ENCODE measurements at places on chromosomes 16 and 17. TPM values are rescaled to one million over a fixed set of nuclear protein-coding genes. Genes with fewer than 3 reads are reported as not detected.
A peak's percentile ranks its signal among the peaks of the same experiment; 100 is the strongest.

GRCh38 chr17:17552351-17553216 is 38.9 kb downstream of the PEMT start:
- H3K36me3 ChIP-seq = no peaks in the 10 kb centered on the region
- no peak overlapping the region for H3K4me3 ChIP-seq
- no peak for DNase-seq
- no peaks in the 10 kb centered on the region for H3K27me3 ChIP-seq
- no peaks in the 10 kb centered on the region for H3K4me1 ChIP-seq

DNA sequence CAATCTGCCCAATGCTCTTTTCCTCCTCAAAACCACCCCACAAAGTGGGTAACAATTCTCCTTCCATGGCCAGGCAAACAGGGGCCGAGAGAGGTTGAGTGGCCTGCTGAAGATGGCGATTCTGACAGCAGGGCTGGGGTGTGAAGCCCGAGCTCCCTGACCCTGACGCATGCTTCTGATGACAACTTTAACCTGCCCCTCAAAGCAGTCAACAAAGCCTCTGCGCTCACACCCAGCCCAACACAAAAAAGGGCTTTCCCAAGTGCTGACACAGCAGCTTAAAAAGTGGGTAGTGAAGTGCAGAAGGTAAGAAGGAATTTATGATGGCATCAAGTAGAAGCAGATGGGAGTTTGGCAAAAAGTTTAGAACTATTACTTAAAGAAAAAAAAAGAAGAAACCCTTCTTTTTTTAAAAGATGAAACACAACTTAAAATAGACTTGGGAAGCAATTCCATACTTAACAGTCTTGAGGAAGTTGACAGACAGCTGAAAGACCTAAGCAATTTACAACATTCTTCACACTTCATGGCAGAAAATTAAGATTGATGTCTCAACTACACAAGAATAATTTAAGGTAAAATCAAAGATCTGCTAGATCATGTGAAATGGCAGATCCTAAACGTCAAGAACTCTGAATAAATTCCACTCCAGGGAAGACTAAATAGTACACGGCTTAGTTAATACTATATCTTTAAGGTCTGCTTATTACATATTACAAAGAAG is 133.9 kb downstream of the PARN start:
- H3K4me3 ChIP-seq = no peak overlapping the region
- H3K4me1 ChIP-seq = peaks cover 32% of the 10 kb centered on the region
- no peaks in the 10 kb centered on the region for H3K36me3 ChIP-seq
- no peaks in the 10 kb centered on the region for H3K27me3 ChIP-seq
- DNase-seq = no peak

DNA sequence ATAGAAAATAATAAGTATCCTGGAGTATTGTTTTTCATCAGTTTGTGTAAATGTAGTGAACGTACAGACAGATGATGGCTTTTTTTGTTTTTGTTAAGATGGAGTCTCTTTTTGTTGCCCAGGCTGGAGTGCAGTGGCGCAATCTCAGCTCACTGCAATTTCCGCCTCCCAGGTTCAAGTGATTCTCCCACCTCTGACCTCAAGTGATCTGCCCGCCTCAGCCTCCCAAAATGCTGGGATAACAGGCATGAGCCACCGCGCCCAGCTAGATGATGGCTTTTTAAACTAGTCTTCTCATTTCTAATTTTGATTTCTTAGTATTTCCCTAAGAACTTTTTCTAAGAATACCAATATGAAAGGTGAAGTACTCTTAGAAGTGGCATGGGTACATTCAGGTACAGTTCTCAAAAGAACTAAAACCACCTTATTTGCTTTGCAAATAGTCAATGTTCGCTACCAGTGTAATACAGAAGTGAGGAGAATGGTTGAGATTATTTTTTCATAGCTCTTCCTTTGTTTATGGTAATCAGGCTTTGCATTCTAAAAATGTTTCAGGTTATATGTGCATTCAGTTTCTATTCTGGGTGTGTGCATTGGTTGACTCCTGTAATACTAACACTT is 34.2 kb downstream of the TTC19 start:
- H3K36me3 ChIP-seq = peaks cover 69% of the 10 kb centered on the region
- no peaks in the 10 kb centered on the region for H3K27me3 ChIP-seq
- H3K4me3 ChIP-seq = no peak overlapping the region
- H3K4me1 ChIP-seq = no peaks in the 10 kb centered on the region

GRCh38 chr17:13538841-13539411 is 62.8 kb downstream of the HS3ST3A1 start:
- no peaks in the 10 kb centered on the region for H3K27me3 ChIP-seq
- no peak overlapping the region for H3K4me3 ChIP-seq
- H3K36me3 ChIP-seq = no peaks in the 10 kb centered on the region
- no peak for DNase-seq
- no peaks in the 10 kb centered on the region for H3K4me1 ChIP-seq
- H3K27ac ChIP-seq = no peak overlapping the region

TOP2A gene
- polyA plus RNA-seq = 1.2 TPM

FBXW10B gene
- polyA plus RNA-seq = 12.2 TPM

NPIPB13 gene
- polyA plus RNA-seq = 17.1 TPM

GRCh38 chr16:3961449-3961849 is 80.9 kb upstream of the CREBBP start:
- no peaks in the 10 kb centered on the region for H3K27me3 ChIP-seq
- DNase-seq = no peak
- H3K4me3 ChIP-seq = no peak overlapping the region
- H3K4me1 ChIP-seq = no peaks in the 10 kb centered on the region
- no peak overlapping the region for H3K27ac ChIP-seq
- peaks cover 11% of the 10 kb centered on the region for H3K36me3 ChIP-seq

TMC8 gene
- 28.8 TPM for polyA plus RNA-seq

GRCh38 chr16:8956265-8957062 is 7.2 kb downstream of the USP7 start:
- peak overlapping the region; percentile 69 for H3K27ac ChIP-seq
- peak; percentile 36 for DNase-seq
- no peaks in the 10 kb centered on the region for H3K27me3 ChIP-seq
- H3K4me3 ChIP-seq = no peak overlapping the region
- peaks cover 76% of the 10 kb centered on the region for H3K4me1 ChIP-seq
- H3K36me3 ChIP-seq = no peaks in the 10 kb centered on the region

DNA sequence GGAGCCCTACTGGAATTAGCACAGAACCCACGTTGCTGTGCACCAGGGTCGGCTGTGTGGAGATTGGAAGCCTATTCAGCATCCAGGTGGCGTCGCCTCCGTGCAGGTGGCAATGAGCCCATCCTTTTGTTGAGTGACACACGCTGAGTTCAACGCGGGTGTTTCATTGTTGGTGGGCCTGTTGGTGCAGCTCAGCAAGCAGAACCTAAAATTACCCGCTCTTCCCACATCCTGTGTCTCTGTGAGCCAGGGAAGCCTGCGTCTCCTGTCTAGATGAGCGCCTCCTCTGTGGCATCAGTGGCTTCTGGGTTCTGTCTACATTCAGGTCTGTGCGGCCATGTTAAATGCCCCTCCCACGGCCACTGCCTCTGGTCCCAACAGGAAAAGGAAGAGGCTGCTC is 14.5 kb downstream of the CD2BP2 start:
- DNase-seq = no peak
- H3K4me3 ChIP-seq = no peak overlapping the region

CHST4 gene
- polyA plus RNA-seq = 0.64 TPM

DNA sequence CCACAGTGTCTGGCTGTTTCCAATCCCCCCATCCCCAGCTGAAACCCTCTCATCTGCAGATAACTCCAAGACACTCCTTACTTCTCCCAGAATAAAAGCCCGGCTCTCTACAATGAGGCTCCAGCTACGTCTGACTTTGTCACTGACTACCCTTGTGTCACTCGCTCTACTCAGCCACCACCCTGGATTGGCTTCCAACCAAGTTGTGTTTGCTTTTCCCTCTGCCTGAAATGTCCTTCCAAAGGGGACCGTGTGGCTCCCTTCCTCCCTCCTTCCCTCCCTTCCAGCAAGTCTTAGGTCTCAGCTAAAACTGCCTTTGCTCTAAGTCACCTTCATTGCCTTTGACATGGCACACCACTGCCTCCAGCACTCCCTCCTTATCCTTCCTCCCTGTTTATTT is 42.8 kb downstream of the CDH1 start:
- H3K36me3 ChIP-seq = no peaks in the 10 kb centered on the region
- H3K27me3 ChIP-seq = no peaks in the 10 kb centered on the region
- H3K4me3 ChIP-seq = no peak overlapping the region
- no peak for DNase-seq
- no peaks in the 10 kb centered on the region for H3K4me1 ChIP-seq
- no peak overlapping the region for H3K27ac ChIP-seq

DNA sequence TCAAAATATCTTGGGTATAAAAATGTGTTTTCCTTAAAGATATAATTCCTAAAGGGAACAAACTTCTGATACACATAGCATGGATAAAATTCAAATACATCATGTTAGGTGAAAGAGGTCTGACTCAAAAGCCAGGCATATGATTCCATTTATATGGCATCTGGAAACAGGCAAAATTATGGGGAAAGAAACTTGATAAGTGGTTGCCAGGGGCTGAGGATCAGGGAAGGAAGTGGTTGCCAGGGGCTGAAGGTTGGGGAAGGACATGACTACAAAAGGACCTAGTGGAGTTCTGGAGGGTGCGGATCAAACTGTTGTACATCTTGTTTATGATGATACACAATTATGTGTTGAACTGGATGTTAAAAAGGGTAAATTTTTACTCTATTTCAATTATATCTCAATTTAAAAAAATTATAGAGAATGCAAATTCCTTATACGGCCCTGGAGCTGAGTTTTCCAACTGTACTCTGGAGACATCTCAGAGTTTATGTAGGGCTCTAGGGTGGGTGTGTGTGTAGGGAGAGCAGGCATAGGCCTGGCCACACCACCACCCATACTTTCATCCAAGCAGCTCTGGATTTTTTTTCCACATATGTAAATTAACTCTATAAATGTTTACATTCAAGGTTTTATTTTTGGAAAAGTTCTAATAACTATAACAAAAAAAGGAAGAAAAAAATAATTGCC is 55.0 kb downstream of the AMFR start:
- no peaks in the 10 kb centered on the region for H3K27me3 ChIP-seq
- H3K27ac ChIP-seq = peak overlapping the region; percentile 49
- peaks cover 22% of the 10 kb centered on the region for H3K4me1 ChIP-seq
- peak; percentile 19 for DNase-seq
- H3K36me3 ChIP-seq = no peaks in the 10 kb centered on the region
